ENCODE measurements at places on chromosomes 3 and 15. TPM values are rescaled to one million over a fixed set of nuclear protein-coding genes. Genes with fewer than 3 reads are reported as not detected.

Gene PIGZ
- 3.5 TPM for total RNA-seq

Gene NGRN
- 81.9 TPM for total RNA-seq

DNA sequence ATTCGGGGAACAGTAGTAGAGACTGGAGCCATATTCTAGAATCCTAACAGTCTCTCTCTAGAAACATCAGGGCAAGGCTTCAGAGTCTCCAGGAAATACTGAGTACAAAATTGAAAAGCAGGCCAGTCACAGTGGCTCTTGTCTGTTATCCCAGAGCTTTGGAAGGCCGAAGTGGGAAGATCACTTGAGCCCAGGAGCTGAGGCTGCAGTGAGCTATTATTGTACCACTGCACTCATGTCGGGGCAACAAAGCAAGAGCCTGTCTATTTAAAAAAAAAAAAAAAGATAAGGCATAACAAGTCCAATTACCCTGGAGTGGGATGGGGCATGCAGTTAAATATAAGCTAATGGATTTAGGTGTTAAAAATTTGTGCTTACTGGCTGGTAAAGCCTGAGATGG, 79.0 kb downstream of the SEMA6D start:
- DNase-seq = no peak

GRCh38 chr15:43210172-43210745, 10.6 kb downstream of the EPB42 start:
- DNase-seq = no peak

GRCh38 chr3:56942523-56942922, 117.9 kb upstream of the SPATA12 start:
- no peak for DNase-seq

GRCh38 chr3:69745505-69745904, 6.2 kb downstream of the MITF start:
- DNase-seq = no peak

Data from kidney (tissue), 22 donors.